Uterus (tissue), 4 donors: ENCODE measurements at places on chromosomes 6 and 20. TPM values are rescaled to one million over a fixed set of nuclear protein-coding genes. Genes with fewer than 3 reads are reported as not detected.

DNA sequence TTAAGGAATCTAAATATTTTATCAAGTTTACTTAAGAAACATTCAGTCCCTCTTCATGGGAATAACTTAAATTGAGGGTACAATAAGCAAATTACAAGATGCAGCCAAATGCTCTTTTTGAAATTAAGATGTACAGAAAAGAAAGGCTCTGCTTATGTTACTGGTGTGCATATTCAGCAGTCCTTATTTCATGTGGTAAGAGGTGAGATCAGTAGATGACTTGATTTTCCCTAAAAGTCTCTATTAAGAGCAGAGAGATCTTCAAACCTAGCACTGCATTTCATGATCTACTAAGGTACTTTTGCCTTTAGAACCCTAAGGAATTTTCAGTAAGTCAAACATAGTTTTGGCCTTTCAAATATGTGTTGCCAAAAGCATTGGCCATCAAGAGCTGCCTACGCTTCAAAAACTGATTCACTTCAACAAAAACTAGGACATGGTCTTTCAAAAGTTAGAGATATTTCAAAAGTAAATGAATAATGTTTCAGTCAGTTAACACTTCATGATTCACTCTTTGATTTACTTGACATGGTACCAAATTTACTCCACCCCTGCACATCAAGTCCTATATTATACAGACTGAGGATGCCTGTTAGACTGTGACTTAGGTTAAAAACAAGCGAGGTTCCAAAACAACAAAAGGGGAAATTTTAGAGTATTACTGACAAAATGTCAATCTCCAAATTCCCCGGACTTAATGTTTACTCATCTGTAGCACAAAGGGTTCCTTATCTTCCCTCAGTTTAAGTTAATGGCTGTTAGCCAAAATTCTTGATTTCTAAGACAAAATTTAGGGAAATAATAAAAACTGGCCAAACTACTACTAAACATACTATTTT, 19.2 kb downstream of the C6orf62 start:
- H3K4me1 ChIP-seq, result no peaks in the 10 kb centered on the region
- H3K27me3 ChIP-seq, result no peaks in the 10 kb centered on the region
- no peaks in the 10 kb centered on the region for H3K36me3 ChIP-seq
- H3K27ac ChIP-seq, result no peak overlapping the region

ADAM33 gene
- total RNA-seq, result 66.5 TPM

TRIM40 gene
- total RNA-seq, result not detected

LAMA4 gene
- 243 TPM for total RNA-seq
